ENCODE measurements at places on chromosomes 7 and 10.

DNA sequence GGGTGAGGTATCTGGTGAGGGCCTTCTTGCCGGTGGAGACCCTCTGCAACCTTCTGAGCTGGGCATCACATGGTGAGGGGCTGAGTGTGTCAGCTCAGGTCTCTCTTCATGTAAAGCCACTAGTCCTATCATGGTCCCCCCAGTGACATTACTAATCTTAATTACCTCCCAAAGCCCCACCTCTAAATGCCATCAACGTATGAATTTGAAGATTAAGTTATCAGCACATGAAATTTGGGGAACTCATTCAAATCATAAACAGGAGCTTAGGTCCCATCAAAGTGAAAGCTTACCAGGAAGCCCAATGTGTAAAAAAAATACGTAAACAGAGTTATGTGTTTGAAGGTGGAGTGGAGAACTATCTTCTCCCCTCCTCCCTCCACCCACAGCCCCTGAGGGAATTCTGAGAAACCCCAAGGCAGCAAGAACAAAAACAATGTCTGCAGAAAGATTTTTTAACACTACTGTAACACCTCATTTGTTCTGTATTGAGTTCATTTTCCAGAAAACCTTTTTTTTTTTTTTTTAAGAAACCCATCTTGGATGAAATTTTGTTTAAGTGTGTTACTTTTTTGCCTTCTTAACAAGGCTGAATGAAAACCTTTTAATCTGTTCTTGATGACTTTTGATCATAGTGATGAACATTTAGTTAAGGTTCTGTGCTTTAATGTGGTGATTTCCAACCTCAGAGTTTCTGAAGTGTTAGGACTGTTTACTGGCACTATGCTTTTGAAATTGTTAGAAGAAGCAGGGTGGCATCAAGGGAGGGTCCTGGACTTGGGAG lies 19.1 kb upstream of the PCGF5 start:
- no peak for DNase-seq

DNA sequence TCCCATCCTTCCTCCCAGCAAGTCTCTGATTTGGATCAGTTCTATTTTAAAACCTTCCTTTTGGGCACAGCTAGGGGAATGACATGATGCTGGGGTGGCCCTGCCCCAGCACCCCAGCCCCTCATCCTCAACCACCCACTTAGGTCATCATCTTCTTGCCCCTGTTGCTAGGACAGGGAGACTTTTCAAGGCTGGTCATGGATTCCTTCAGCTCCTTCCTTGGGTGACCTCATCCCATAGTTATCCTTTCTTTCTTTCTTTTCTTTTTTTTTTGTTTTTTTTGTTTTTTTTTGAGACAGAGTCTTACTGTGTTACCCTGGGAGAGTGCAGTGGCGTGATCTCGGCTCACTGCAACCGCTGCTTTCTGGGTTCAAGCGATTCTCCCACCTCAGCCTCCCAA lies 127.2 kb downstream of the WDFY4 start:
- DNase-seq: no peak

DNA sequence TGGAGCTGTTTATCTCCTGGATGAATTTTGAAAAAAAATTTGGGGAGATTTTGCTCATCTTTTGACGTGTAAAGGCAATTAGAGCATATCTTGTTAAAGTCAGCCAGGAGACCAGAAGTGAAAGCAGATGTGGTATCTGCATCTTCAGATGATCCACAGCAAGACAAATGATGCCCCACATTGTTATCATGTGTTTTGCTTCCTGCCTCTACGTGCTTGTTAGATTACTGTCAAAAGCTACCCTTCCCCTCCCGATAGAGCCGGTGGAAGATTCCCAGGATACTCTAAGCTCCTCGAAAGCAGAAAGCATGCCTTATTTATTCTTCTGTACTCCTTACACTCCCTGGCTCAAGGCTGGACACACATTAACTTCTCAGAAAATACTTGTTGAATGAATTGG lies 12.9 kb downstream of the COL17A1 start:
- DNase-seq: no peak

GRCh38 chr10:116737627-116738327 lies 4.6 kb downstream of the HSPA12A start:
- no peak for DNase-seq
